Naive thymus-derived CD4-positive, alpha-beta T cell (primary cell): ENCODE measurements at places on chromosomes 16 and 17. TPM values are rescaled to one million over a fixed set of nuclear protein-coding genes. Genes with fewer than 3 reads are reported as not detected.
A peak's percentile ranks its signal among the peaks of the same experiment; 100 is the strongest.

Gene ADGRG3
- polyA plus RNA-seq = not detected

Gene ZNF597
- 2.1 TPM for polyA plus RNA-seq

Gene KRTAP3-1
- not detected for polyA plus RNA-seq

Gene NEUROD2
- polyA plus RNA-seq = not detected

Gene LRRC75A
- 2.6 TPM for polyA plus RNA-seq

- DNase-seq = no peak
Measured at GRCh38 chr16:17556276-17557052, 85.7 kb upstream of the XYLT1 start.

DNA sequence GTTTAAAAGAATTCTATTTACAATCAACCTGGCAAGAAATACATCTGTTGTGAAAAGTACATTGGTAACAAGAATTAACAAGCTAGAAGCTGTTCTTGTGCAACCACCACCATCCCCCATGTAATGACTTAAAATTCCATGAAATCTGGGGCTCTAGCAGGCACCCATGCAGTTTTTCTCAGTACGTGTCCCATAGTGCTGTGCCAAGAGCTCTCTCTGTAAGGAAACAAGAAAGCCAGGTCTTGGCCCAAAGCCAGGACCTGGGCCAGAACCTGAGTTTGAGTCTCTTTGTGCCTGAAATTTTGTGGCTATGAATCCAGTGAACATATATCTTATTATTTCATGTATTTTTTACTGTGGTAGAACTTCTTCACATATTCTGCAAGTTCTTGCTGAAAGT lies 46.6 kb downstream of the NUP93 start:
- no peak for DNase-seq

DNA sequence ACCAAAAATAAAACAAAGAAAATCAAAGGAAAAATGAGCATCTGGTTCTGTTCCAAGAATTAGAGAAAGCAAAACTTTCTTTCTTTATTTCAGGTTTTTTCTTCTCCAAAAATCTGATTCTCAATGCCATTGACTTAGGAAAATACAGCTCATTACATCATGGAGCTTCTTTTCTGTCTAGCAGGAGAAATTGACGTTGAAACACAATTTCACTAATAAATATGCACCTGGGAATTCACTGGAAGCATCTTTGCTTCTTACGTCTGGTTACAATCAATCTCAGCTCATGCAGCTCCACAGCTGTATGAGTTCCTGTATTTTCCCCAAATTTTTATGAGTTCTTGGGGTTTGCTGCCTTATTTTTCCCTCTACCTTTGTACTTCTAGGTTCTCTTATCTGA lies 1568.6 kb upstream of the GOT2 start:
- DNase-seq = no peak

GRCh38 chr16:24906199-24906808 lies 60.5 kb downstream of the SLC5A11 start:
- DNase-seq = no peak

DNA sequence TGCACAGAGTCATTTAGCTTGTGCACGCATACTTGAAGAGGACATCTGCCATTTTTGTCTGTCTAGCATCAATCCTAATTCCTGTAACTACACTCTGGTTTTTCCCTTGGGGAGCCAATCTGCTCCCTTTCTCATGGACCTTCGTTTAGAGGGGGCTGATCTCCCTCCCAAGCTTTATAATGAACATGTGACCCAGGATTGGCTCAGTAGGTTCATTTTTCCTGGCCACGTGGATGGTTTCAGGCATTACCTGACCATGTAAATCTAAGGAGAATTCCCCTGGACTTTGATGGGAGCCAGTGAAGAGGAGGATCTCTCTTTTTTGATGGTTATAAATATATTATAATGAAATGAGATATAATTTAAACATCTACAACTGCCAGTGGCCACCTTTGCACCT lies 56.8 kb upstream of the HS3ST2 start:
- DNase-seq = no peak

GRCh38 chr17:38603786-38604478 lies 1.8 kb downstream of the SRCIN1 start:
- no peak for DNase-seq

GRCh38 chr16:50684823-50685461 lies 3.8 kb upstream of the SNX20 start:
- DNase-seq = no peak

DNA sequence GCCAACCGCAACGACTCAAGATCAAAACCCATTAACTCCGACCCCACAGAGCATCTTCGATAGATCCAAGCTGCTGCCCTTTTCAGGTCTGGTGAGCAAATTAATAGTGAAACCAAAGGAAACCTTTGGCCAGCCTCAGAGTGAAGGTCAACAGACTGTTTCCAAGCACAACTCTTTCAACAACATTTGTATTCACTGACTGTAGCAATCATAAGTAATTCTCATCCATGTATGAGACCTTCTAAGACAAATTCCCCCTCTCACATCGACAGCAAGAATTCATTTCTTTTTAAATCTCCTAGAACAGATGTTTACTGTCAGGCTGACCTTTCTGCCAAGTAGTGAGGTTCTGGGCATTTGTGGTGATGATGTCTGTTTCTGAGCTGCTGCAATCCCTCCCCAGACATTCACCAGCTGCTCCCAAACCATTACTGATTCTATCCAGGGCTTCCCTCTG lies 64.2 kb downstream of the SLC39A11 start:
- no peak for DNase-seq

GRCh38 chr17:418421-418751 lies 65.8 kb upstream of the RPH3AL start:
- DNase-seq = peak; percentile 78

- DNase-seq = no peak
Measured at GRCh38 chr17:72843591-72843990, 248.9 kb downstream of the SLC39A11 start.

- no peak for DNase-seq
Measured at GRCh38 chr17:38442548-38442947, 14.3 kb downstream of the ARHGAP23 start.
